NCI-H1092 (cell line): ENCODE measurements at places on chromosomes 4 and X.

- DNase-seq, result no peak
These were observed 7.5 kb upstream of the SETD7 start for GRCh38 chr4:139563515-139563914.

GRCh38 chr4:163866728-163867315 lies 372.3 kb downstream of the TMA16 start:
- DNase-seq, result no peak

DNA sequence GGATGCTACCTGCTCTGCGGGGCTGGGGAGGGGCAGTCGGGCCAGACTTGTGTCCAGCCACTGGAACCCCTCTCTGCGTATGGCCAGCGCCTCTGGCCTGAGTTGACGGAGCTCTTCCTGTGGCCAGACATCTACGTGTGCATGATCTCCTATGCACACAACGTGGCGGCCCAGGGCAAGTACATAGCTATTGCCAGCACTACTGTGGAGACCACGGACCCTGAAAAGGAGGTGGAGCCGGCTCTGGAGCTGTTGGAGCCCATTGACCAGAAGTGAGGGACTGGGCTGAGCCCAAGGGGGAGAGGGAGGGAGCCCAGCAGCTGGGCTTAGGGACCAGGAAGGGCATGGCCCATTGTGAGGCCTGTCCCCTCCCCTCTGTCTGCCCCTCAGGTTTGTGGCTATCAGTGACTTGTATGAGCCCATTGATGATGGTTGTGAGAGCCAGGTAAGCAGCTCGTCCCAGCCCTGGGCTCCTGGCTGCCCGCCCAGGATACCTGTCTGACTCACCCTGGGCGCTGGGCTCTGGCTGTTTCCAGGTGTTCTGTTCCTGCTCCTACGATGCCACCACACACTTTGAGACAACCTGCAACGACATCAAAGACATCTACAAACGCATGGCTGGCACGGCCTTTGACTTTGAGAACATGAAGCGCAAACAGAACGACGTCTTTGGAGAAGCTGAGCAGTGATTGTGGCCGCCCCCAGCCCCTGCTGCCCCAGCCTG lies 1.8 kb upstream of the FAM50A start:
- no peak for DNase-seq

DNA sequence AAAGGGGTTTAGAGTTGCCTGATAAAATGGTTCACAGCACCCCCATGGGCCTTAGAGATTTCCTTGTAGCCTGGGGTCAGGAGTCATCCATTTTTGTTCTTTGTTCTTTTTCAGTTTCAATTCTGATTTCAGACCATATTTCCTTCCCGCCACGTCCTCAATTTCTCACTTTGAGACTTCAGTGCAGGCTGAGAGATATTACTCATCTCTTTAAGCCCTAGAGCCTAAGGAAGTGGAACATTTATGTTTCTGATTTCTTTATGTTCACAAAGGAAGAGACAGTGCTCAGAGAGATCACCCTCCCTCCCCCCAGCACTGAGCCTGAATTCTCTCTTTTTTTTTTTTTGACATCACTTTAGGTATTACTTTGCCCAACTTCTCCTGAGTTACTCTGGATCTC lies 56.3 kb downstream of the MSN start:
- no peak for DNase-seq

GRCh38 chr4:18111081-18111480 lies 89.5 kb upstream of the LCORL start:
- DNase-seq, result no peak

- DNase-seq, result no peak
These were observed 84.8 kb downstream of the TMEM164 start for GRCh38 chrX:110087485-110088356.

DNA sequence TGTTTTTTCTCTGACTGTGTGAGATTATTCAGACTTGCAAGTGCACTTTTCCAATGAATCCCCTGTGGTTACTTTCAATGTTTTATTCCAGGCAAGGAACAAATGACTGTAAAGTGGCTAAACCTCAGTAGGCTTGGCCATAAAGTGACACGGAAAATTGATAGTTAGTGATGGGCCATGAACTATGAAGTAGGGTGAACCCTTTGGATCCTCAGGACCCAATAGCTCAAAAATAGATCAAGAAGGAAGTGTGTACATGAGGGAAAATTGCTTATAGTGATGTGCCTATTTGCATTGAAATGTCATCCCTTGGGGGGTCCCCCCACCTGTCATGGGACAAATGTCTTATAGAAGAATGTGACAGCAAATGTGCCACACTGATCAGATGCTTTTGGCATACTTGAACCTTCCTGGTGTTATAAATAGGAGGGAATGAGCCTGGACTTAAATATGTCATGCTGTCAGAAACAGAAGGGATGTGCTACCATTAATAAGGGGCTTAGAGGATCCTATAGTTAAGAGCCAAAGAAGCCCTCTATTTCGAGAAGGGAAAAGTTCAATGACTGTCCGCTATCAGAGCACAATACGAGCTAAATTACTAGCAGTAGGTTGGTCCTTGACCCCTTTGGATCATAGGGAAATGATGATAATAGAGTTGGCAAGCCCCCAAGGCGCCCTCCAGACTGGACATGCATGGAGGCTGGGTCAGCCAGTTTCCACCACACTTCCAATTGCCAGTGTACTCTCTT lies 30.3 kb downstream of the SLC16A2 start:
- no peak for DNase-seq

DNA sequence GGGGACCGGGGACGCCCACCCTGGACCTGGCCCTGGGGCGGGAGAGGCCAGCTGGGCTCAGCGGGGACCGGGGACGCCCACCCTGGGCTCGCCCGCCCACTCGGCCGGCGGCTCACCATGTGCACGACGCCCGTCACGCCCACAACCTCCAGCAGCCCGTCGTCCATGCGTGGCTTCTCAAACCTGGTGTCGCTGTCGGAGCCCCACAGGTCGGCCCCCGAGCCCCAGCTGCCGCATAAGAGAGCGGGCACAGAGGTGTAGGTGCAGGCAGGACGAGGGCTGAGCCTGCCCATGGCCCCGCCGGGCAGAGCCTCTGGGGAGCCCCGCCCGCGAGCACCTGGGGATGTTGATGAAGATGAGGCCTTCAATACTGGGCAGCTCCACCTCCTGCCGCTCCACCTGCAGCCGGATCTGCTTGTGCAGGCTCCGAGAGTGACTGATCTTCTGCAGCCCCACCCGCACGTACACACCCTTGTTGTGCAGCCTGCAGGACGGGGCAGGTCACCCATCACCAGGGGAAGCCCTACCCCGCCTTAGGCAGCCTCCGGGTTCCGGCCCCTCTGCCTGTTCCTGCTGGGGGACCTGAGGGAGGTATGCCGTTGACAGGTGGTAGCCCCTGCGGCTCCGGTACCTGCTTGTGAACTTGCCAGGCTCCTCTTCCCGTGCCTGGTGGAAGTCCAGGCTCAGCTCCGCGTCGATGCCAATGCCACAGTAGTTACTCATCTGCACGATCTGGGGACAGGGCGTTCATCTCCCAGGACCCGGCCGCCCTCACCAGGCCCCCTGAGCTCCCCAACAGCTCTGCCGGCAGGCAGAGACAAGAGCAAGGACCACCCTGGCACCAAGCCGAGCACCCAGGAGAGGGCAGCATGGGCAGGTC lies 11.8 kb downstream of the DGKQ start:
- DNase-seq, result peak; percentile 40

DNA sequence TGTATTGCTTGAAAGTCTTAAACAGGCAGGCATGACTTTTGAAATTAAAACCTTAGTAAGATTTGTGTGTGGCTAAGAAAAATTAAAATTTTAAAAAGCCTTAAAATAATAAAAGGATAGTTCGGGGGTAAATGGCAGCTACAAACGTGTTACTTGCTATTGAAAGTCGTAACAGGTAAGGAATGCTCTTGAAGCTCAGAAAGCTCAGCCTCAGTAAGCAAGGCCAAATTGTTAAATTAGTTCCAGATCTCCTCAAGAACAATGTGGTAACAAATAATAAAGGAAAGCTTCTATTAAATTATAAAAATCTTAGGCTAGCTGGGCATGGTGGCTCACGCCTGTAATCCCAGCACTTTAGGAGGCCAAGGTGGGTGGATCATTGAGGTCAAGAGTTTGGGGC lies 25.5 kb downstream of the PRMT9 start:
- no peak for DNase-seq

- no peak for DNase-seq
These were observed 112.9 kb upstream of the NOCT start for GRCh38 chr4:138902705-138903104.

DNA sequence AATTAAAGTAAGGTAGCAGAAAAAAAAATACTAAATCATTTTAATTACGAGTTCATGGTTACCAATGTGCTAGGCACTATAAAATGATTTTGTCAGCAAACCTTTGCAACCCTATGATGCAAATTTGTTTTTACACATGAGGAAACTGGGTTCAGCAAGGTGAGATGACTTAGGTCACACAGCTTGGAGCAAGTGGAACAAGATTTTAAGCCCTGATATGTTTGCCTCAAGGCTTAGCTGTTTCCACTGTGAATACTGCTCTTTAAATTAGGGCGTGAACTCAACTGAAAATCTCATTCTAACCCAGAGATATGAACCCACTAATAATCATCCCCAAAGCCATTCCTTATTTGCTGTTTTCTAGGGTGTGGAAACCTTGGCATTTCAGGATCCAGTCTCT lies 86.3 kb downstream of the CEP44 start:
- DNase-seq, result no peak

DNA sequence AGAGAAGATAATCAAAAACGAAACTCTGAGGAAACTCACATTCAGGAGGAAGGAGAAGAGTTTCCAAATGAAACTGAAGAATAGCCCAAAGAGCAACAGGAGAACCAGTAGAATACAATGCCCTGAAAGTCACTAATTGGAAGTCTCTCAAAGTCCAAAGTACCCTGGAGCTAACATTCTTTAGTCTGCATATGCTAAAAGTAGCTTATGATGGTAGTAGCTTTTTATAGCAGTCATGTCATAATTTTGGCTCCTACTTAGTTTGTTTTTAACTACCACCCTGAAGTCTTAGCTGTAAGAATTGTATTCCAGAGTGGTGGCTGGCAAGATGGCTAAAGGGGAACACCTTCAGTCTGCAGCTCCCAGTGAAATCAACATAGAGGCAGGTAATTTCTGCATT lies 100.3 kb upstream of the FGF16 start:
- DNase-seq, result no peak

DNA sequence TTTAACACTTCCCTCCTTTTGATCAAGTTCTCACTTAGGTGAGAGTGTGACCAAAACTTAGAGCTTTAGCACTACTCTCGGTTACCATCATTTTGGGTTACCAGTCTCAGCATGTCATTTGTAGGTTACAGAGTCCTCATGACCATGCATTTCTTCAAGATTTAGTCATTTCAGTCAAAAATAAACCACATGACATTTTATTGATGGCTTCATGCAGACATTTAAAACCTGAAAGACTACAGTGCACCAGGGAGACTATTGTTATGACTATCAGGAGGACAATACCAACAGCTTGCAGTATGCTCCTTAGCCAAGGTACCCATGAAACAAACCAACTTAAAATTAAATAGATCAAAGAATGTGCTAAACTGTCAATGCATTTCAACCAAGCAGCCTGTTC lies 498.1 kb upstream of the FSTL5 start:
- DNase-seq, result no peak

DNA sequence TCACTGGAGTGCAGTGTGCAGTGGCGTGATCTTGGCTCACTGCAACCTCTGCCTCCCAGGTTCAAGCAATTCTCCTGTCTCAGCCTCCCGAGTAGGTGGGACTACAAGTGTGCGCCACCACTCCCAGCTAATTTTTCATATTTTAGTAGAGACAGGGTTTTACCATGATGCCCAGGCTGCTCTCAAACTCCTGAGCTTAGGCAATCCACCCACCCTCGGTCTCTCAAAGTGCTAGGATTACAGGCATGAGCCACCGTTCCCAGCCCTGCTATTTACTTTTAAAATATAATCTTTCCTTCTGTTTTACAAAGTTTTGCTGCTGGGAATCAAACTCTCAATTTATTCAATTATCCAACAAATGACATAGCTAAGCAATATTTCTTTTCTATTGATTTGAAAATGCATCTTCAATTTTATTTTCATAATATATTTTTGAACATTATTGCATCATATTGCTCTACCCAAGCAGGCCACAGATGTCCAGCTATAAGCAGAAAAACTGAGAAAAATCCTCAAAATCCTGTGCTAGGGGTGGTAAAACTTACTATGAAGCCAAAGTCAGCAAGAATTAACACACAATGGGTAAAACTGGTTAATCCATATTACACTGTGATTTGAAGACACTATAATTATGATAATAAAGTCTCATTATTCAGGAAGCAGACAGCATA lies 5.2 kb downstream of the TIFA start:
- DNase-seq, result no peak

GRCh38 chr4:68872643-68873502 lies 57.1 kb downstream of the UGT2B10 start:
- DNase-seq, result no peak

- DNase-seq, result no peak
These were observed 187.6 kb downstream of the CBR4 start for GRCh38 chr4:168822481-168822880.

GRCh38 chr4:2744576-2745270 lies 11.4 kb downstream of the TNIP2 start:
- DNase-seq, result no peak

GRCh38 chr4:111632641-111633151 lies 512.6 kb upstream of the FAM241A start:
- DNase-seq, result no peak

- no peak for DNase-seq
These were observed 196.1 kb upstream of the GYPA start for GRCh38 chr4:144336633-144337032.

GRCh38 chr4:117077760-117078159 lies 7.6 kb downstream of the TRAM1L1 start:
- DNase-seq, result no peak
